ENCODE measurements at places on chromosomes 7 and 10.

DNA sequence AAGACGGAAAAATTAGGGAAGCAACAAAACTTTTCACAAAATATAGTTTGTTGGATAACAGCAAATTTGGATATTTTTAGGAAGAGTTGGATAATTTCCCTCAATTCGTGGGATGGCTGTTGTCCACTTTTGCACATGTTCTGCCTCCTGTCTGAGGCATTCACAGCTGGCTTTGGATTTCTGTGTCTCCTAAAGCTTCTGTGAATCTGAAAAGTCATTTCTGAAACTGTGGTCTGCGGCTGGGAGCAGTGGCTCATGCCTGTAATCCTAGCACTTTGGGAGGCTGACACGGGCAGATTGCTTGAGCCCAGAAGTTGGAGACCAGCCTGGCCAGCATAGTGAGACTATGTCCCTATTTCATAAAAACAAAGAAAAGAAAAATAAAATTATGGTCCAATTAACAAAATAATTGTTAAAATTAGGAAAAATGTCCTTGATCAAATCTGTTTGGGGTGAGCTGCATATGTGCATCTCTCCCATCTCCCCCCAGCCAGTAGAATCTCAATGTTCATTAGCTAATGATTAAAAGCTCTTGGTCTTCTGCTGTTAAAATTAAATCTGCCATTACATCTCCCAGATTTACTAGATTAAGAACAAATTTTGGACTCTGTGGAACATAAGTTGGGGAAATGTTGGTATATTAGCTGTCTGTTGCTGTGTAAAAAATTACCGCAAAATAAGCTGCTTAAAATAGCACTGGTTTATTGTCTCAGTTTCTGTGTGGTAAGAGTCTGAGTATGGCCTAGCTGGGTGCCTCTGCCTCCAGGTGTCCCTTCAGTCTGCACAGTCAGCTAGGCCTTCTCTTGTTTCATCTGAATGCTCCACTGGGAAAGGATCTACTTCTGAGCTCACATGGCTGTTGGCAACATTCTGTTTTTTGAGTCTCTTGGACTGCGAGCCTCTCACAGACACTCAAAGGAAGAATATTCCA lies 332.0 kb upstream of the FZD1 start:
- DNase-seq = no peak

DNA sequence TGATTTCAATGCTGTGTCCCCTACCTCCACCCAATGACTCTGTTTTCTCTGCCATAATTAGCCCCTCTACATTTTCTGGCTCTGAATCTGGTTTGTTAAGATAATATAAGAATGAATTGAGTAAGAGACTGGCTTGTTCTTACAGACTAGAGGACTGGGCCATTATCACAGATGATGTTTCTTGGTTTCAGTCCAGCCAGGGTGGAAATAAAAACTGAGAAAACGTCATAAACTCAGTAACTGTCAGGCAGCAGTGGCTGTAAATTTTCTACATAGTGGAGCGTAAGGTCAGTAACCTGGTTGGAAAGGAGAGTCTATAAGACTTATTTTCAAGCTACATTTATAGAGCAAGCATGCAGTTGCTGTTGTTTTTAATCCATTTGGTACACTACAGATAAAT lies 485.4 kb downstream of the HTR7 start:
- no peak for DNase-seq

GRCh38 chr10:49844775-49845595 lies 82.9 kb upstream of the OGDHL start:
- DNase-seq = no peak

GRCh38 chr7:26397332-26397731 lies 105.7 kb downstream of the SNX10 start:
- DNase-seq = no peak

DNA sequence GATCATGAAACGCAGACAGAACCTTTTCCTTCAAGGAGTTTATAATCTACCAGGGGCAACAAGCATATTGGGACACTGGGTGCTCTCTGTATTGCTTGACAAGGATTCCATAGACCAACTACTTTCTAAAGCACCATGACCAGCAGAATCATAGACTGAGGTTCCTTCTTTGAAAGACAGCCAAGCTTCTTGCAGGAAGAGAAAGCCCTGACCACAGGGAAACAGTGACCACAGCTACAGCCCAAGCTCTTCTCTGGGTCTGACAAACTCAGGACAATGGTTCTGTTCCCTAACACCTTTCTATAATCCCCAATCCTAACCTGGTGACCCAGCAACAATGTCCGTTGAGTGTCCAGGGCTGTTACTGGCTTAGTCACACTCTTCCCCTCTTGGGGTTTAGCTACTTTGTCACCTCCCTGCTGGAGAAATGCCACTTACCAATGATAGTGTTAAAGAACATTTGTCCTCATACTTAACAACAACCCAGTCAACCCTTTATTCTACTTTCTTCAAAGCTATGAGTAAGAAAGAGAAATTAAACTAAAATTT lies 155.7 kb downstream of the JAZF1 start:
- no peak for DNase-seq

- DNase-seq = no peak
These were observed 37.9 kb downstream of the PALS2 start for GRCh38 chr7:24611130-24611529.

GRCh38 chr7:28033386-28033785 lies 147.2 kb downstream of the JAZF1 start:
- no peak for DNase-seq

GRCh38 chr7:45890902-45891461 lies 2.7 kb downstream of the IGFBP1 start:
- DNase-seq = no peak

- DNase-seq = no peak
These were observed 257.0 kb downstream of the PHTF2 start for GRCh38 chr7:78055599-78055998.

- DNase-seq = no peak
These were observed 166.2 kb upstream of the ASAH2 start for GRCh38 chr10:50417486-50417885.

- DNase-seq = no peak
These were observed 30.7 kb upstream of the EPC1 start for GRCh38 chr10:32377458-32378259.

GRCh38 chr7:5450549-5451327 lies 27.1 kb upstream of the TNRC18 start:
- DNase-seq = no peak

GRCh38 chr7:13153266-13153665 lies 465.8 kb downstream of the ARL4A start:
- DNase-seq = no peak

GRCh38 chr10:22391600-22391999 lies 46.3 kb downstream of the SPAG6 start:
- no peak for DNase-seq

DNA sequence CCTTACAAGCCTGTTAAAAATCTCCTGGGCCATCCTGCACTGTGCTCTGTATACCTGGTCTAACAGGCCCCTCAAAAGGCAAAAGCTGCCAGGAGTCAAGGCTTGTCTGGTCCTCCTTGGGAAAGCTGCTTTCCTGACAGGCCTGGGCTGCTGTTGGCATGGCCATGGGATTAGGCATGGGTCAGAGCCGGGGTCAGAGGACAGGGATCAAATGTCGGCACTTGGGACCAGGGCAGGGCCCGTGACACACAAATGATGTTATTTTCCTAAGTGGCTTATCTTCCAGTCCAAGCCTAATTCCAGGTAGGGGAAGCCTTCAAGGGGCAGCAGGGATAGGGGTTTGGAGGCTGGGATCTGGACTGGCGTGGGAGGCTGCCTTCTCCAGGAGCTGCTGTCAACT lies 191.5 kb upstream of the GPR26 start:
- no peak for DNase-seq

GRCh38 chr7:24140001-24140400 lies 144.0 kb upstream of the NPY start:
- DNase-seq = no peak

DNA sequence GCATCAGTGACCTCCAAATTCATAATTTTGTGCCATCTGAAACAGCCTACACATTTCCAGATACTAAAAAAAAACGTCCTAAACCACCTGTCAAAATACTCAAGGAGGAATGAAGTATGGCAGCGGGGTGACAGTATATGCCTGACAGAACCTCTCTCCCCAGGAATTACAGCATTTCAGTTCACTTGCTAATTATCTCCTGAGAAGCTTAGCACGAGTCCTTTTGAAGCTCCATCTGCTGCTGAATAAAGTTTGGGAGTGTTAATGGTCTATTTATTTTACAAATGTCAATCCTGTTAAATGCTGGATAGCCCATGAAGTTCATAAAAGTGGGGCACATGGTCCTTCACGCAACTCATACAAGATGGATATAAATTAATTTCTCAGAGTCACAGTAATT lies 29.4 kb upstream of the ANLN start:
- DNase-seq = no peak

DNA sequence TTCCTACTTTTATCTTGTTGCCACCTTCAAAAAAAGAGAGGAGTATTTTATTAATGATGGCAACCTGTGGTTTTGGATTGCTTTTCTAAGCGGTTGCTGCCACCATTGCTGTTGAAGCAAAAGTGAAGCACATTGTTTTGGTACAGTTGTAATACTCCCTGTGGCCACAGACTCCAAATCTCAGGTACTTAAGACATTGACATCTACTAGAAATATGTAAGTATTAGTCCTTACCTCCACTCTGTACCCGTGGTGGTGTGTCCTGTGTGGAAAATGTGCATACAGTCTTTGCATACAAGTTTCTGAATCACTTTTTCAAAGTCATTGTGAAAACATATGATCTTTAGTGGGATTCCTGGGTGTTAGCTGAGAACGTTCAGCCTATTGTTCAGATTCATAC lies 85.7 kb downstream of the ANLN start:
- DNase-seq = no peak

DNA sequence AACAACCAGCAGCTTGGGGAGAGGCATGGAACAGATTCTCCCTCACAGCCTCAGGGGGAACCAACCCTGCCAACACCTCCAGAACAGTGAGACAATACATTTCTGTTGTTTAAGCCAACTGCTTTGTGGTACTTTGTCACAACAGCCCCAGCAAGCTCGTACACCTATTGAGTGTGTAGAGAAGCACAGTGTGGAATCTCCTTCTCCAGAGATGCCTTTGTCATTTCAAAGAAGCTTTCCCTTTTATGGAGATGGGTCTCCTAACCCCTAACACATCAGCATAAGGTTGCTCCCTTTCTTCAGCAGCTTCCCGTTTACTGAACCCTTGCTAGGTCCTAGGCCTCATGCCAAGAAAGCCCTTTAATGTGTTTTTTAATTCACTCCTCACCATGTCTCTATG lies 60.7 kb upstream of the AGK start:
- DNase-seq = no peak

DNA sequence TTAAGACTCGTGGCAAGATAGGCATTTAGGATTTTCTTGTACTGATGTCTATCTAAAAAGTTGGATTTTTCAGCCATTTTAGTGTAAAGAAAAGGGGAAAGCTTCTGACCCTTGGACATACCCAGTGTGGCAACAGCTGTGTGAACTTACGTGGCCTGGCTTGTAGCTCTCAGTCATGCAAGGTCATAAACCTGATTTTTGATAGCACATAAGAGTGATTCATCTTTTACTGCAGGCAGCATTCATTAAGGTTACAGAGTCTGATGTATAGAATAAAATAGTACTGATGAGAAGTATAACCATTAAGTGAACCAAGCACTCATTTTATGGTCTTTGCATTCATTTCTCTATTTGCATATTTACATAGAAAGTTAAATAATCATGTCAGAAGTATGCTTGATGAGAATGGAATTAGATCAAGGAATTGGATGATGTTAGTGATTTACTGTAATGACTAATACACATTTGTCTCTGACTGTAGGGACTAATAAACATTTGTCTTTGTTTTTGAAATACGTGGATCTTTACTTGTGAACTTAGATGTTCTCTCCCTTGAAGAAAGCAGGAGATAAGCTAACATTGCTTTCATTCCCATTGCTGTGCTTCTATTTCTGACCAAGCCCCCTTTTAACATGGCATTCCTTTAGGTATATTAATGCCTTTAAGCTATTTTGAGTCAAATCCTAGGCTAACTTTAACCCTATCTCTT lies 88.2 kb downstream of the GSDME start:
- no peak for DNase-seq

DNA sequence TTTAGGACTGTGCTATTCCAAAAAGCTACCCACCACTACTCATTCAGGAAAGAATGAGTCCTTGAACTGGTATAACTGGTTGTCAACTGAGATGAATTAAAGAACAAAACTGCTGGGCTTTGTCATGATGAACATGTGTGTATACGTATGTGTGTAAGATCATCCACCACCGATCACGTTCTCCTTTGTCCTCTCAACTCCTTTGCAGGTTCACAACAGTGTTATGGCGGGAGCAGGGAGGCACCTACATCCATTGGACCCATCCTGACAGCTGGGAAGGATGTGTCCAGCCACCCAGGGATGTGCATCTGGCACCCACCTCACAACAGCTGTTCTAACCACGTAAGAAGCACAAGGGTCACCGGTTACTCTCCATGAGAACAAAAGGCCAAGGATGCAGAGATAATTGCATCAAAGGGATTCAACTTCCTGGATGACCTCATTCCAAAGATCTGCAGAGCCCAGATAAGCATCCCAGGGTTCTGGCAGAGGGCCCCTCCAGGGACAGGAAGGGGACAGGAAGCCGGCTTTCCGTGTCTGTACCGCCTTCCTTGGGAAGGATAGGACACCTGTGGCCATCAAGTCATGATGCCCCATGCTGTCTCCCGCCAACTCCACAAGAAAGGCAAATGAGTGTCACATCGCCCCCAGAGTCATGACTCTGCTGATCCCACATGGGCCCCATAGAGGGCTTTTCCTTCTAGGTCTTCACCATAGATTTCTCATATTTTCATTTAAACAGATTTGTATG lies 66.1 kb downstream of the STEAP1B start:
- DNase-seq = no peak

DNA sequence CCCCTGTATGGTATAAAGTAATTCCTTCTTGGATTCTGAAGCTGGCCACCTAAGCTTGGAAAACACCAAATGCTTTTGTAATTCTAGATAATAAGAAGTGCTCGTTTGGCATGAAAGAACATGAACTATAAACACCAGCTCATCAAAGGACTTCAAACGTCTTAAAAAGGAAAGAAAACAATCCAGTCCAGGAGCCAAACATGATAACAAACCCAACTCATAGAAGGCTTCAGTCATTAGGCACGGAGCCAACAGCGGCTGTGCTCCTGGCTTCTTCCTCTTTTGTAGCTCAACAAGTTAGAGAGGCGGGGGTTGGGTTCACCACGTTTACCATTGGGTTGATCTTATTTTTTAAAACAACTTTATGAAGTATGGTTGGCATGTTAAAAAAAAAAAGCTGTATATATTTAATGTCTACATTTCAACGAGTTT lies 56.4 kb upstream of the ECHDC3 start:
- peak; percentile 4 for DNase-seq

DNA sequence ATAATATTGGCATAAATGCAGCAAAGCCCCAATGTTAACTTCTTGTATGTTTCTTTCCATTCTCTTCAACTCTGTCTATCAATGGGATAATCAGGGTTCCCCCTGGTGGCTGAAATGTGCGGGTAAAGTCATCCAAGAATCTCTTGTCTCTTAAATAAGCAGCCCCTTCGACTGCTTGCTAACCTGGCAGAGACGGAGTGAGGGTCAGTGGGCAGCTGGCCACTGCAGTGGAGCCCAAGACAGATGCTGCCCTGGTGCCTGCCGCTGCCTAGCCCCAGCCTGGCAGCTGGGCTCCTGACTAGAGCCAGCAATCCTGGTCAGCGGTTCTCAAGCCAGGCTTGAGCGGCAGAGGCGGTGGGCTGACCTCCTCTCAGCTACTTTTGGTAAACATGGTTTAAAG lies 248.9 kb downstream of the COBL start:
- DNase-seq = no peak

- DNase-seq = no peak
These were observed 9.4 kb downstream of the ASB13 start for GRCh38 chr10:5656737-5657579.

- DNase-seq = no peak
These were observed 181.7 kb upstream of the SLC25A13 start for GRCh38 chr7:96503597-96503996.

Data from stimulated activated CD4-positive, alpha-beta T cell treated with anti-CD3 and anti-CD28 coated beads, Interleukin-15, amount 100 ng/mL, for 1 hour (primary cell).